Stomach (tissue), 19 donors: ENCODE measurements at places on chromosomes 1 and 21. TPM values are rescaled to one million over a fixed set of nuclear protein-coding genes. Genes with fewer than 3 reads are reported as not detected.

Gene VCAM1
- total RNA-seq, result 35.1 TPM

Gene MEX3A
- 1.6 TPM for total RNA-seq

Gene TRABD2B
- 1.2 TPM for total RNA-seq

Gene RORC
- 5.8 TPM for total RNA-seq

Gene NECTIN4
- total RNA-seq, result 11.0 TPM

Gene LAMC2
- total RNA-seq, result 13.0 TPM

Gene FAM76A
- 125 TPM for total RNA-seq

Gene EXTL1
- not detected for total RNA-seq

Gene ACTL8
- not detected for total RNA-seq

Gene IL6R
- 37.4 TPM for total RNA-seq

Gene MKNK1
- total RNA-seq, result 38.4 TPM

Gene PODN
- 147 TPM for total RNA-seq
